ENCODE measurements at places on chromosomes 4 and X.

DNA sequence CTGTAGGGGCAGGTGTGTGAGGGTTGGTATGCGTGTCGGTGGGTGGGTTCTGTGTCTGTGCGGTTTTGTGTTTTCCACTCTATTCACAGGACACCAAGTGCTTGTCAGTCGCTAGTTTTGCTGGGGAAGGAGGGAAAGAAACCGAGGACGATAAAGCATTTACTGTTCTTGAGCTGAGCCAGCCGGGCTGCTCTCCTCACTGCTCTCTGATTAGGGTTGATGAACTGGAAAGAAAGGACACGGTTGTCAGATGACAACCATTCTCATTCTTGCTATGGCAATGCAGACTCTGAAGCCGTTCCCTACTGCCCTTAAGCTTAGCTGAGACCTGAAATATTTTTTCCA, 832 bp downstream of the EGFL6 start:
- DNase-seq: no peak

DNA sequence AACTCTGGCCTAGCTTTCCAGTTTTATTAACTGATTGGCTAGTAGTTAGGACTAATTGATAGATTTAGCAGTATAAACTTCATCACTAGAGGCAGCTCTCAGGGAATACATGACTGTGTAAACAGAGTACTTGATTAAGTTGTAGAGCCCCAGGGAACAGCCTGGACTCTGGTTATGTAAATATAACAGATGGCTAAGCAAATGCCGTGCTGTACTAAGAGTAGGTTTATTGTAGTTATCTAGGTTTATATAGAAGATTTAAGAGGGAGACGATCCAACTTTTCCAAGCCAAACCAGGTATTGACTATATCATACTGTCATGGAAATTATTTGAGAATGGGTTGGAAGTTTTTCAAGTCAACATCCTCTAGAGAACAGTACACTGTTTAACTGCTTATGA, 463.4 kb upstream of the GRID2 start:
- no peak for DNase-seq

DNA sequence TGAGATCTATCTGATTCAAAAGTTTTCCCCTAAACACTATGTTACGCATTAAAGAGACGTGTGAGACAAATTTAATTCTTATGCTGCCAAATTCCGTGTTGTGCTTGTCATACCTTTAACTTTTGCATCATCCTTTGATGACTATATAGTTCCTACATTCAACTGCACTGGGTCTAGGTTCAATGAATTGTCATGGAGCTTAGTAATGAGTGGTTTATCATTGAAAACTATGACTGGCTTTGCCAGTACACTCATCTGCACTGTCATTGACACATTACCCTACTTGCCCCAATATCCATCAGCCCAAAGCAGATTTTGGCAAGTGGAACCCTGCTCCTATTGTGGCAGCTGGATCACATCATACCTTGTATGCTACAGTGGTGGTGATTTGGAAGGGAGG, 882.9 kb upstream of the SLIT2 start:
- no peak for DNase-seq

GRCh38 chr4:124869961-124870495, 157.5 kb upstream of the ANKRD50 start:
- DNase-seq: no peak

DNA sequence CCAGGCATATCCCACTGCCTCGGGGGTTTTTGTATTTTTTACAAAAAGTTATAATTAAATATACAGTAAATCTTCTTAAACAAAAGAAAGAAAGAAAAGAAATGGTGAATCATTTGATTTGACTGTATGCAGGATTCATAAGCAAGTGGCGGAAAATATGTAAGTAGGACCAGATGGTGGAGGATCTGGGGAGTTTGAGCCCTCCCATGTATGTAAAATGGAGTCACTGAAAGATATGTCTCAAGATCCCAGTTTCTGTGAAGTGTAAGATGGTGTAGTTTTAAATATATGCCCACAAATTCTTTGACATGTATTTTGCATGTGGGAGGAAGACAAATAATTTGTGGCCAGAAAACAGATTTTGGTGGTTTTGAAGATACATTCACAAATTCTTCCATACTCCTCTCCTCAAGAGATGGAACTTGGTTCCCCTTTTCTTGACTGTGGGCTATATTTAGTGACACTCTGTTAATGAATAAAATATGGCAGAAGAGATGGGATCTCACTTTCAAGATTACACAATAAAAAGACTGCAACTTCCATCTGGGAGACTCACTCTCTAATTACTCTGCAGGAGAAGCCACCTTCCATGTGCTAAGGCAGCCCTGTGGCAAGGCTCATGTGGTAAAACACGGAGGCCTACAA, 133.6 kb upstream of the S100G start:
- no peak for DNase-seq

GRCh38 chrX:37712458-37712857, 26.9 kb downstream of the XK start:
- peak; percentile 66 for DNase-seq

GRCh38 chrX:2497961-2498780, 2.6 kb downstream of the DHRSX start:
- no peak for DNase-seq

DNA sequence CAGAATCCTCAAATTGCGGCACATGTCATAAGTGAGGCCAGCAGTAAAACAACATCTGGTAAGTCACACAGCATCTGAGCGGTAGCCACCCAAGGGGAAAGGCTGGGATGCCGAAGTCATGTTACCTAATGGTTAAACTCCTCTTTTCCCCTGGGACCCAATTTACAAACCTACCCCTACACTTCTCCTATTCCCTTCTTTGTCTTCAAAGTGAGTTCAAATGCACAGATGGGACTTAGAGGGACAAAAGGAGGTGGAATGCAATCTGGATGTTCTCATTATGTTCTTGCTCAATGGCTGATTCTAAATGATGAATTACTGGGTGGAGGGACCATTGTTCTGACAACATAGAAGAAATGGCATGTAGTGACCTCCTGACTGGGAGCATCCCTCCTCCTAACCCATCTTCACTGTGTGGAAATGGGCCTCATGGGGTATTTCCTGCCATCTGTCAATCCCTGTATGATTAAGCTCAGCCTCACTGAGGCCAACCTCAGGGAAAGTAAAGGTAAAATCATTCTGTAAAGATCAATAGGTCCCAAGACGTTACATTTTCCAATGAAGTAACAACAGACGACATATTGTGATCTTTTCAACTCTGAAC, 8.5 kb downstream of the CD40LG start:
- DNase-seq: no peak

Data from mammary epithelial cell (primary cell).